ENCODE measurements at places on chromosomes 4 and X.

- DNase-seq: no peak
Observed at GRCh38 chr4:119666653-119667091, 38.1 kb upstream of the PDE5A start.

DNA sequence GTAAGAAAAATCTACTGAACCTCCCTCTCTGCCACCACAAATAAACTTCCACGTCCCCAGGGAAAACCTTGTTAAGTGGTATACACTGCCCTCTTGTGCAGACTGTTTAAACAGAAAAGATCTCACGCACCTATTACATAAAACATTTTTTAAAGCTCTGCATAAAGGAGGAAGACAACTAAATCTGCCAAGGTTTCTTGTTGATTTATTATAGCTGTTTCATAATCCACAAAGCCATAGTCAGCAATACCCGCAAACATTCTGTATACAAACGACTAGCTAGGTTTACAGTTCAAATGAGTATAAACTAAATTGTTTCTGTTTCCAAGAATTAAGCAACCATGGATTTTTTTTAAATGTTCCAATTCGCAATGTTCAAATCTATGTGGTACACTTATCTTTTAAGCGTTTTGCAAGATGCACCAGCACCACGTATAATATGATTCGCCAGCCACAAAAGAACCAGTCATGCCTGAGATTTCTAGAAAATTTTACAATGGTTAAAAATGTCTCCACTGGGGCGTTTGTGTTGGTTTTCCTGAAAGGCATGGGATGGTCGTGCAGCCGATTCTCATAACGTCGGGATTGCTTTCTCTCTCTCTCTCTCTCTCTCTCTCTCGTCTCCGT, 164.6 kb downstream of the PRKX start:
- DNase-seq: no peak

DNA sequence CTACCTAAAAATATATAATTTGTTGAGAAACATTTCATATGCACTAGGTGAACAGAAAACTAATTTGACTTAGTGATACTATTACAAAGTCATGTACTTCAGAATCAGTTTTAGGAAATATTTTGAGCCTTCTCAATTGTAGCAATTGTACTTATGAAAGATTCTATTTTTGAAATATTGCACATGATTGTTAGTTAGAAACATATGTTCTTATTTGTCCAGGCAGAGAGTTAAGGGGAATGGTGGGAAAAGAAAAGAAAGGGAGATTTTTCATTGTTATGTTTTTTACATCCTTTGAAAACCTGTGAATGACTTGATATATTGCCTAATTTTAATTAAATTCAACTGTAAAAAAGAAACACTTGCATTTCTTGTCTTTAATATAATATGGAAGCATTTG, 66.0 kb downstream of the GLRB start:
- DNase-seq: no peak

DNA sequence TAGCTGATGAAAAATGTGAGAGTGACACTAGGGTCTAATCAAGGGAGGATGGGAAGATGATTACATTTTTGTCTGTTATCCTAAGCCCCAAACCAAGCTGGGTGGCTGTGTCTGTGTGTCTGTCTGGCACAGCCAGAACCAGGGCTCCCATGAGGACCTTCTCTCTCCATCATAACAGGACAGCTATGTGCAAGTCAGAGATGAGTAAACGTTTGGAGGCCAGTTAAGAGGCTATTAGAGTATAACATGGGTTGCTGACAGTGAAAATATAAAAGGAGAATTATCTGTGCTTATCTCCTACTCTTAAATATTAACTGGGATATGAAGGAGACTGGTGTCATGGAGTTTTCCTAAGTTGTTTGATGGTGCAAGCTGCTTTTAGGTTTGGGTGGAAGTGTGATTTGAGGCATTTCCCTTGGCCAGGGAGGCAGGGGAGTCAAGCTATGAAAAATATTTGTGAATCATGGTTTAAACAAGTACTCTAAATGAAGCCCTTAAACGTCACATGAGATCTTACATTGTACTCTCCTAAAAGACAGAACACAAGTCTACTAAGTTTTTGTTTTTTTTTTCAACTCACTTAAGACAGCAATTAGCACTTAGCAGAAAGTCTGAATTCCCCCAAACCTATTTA, 156.2 kb downstream of the ENOX2 start:
- peak; percentile 28 for DNase-seq

- no peak for DNase-seq
Observed at GRCh38 chrX:84724576-84724975, 222.3 kb upstream of the HDX start.

DNA sequence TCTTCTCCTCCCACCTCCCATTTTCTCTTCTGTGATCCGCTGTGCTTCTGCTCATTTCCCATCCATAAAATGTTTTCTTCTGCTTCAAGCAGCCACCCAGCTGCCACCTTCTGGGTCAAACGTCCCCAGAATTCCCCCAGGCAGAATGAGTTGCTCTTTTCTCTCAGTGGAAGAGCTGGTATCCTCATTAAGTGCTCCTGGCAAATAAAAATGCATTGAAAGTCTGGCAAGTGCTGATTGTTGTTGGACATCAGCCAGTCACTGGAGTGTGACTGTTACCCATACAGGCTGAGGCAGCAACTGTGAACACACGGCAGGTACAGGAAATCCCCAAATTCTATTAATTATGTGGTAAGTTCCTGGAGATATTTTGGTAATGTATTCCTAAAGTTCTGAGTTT, 52.6 kb downstream of the LIMCH1 start:
- no peak for DNase-seq

GRCh38 chr4:10272511-10272910, 155.9 kb upstream of the WDR1 start:
- no peak for DNase-seq

GRCh38 chrX:7045238-7045955, 102.1 kb upstream of the STS start:
- DNase-seq: no peak

GRCh38 chr4:136573460-136573859, 958.8 kb downstream of the PCDH18 start:
- no peak for DNase-seq

- peak; percentile 26 for DNase-seq
Observed at GRCh38 chrX:30039768-30040167, 175.6 kb upstream of the MAGEB2 start.
